ENCODE measurements at places on chromosomes 7 and 10.
A peak's percentile ranks its signal among the peaks of the same experiment; 100 is the strongest.

GRCh38 chr10:48306870-48307710 lies 613 bp downstream of the MAPK8 start:
- DNase-seq: no peak

DNA sequence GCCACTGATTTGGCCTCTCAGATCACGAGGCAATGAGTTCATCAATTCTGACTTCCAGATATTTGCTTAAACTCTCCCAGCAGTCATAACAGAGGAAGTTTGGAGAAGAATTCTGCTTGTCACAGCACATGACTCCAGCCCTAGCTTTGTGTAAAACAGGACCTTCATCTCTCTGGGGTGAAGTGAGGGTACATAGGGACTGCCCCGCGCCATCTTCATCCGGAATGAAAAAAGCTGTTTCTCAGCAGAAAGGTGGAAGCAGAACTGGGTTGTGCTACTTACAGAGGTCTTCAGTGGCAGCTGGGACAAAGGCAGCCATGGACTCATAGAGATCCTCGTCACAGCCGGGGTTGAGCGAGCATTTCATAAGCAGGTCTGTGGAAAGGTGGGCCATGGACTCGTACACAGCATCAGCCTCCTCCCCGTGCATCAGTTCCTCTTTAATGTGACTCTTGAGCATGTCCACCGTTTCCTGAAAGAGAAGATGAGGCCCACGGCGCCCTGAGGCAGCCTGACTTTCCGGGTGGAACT lies 58.4 kb upstream of the TM9SF3 start:
- DNase-seq: no peak

DNA sequence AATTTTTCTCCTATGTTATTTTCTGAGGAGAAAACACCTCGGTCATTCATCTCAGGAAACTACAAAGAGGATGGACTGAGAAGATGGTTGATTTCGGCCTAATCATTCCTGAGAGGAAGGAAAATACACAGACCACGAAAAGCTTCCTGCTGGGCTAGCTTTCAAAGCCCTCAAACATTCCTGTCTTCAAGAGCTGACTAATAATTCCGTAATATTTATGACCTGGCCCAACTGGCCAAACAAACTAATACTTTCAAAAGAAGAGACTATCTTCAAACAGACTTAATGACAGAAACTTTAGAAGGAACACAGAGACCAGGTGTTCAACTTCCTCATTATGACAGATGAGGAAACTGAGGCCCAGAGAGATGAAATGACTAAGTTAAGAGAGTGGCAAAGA lies 215.1 kb upstream of the FRMD4A start:
- no peak for DNase-seq

GRCh38 chr7:36192053-36192824 lies 39.2 kb downstream of the EEPD1 start:
- peak; percentile 72 for DNase-seq

GRCh38 chr10:49001402-49001801 lies 61.8 kb upstream of the LRRC18 start:
- no peak for DNase-seq

- DNase-seq: no peak
Observed at GRCh38 chr10:80171248-80171660, 34.1 kb downstream of the ANXA11 start.

GRCh38 chr7:33901847-33902246 lies 3.5 kb upstream of the BMPER start:
- DNase-seq: no peak

DNA sequence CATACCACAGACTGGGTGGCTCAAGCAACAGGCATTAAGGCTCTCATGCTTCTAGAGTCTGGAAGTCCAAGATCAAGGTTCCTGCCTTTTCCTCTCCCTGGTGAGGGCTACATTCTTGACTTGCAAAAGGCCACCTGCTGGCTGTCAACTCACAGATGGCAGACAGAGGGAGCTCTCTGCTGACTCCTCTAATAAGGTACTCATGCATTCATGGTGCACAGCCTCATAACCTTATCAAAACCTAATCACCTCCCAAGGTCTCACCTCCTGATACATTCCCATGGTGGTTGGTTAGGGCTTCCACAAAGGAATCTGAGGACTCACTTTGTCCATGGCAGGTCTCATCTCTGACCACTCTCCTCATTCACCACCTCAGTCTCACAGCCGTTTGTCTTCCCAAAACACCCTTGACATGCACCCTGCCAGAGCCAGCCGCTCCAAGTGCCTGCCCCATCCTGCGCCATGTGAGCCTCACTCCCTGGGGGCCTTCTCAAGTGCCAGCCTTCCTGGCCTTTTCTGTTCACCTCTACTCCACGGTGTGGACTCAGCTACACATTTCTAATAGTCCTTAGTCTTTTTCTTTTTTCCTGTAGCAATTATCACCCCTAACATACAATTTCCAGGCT lies 400.3 kb upstream of the ADARB2 start:
- no peak for DNase-seq

GRCh38 chr7:154853727-154854095 lies 149.2 kb downstream of the PAXIP1 start:
- no peak for DNase-seq

DNA sequence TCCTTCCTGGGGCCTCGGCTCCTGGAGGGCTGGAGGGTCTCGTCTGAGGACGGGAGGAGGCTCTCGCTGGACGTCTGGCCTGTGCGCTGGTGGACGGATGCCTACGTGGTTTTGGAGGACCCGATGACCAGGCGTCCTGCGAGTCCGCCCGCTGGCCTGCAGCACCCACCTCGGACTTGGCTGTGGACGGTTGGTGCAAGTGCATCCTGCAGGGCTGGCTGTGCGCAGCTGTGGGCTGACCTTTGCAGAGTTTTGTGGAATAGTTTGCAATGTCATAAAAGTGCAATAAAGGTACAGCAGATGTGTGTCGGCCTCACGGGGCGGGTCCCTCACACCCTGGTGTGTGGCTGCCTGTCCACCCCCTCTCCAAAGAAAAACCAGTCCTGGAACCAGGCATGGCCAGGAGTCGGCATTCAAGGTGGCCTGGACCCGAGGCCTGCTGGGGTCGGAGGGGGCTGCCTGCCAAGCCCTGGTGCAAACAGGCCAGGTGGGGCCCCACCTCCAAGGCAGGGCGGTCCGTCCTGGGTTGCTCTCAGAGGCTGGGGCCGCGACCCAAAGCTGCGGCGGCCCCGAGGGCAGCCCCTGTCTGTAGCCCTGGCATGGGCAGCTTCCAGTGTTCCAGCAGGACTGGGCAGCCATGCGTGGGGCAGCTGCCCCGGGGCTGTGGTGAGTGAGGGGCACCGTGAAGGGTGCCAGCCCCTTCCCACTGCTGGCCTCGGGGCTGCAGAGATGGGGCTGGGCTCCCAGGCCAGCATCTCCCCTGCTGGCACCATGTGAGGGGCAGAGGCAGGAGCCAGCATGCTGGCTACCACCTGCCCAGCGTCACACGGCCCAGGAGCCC lies 29.3 kb upstream of the FOXL3 start:
- DNase-seq: no peak

GRCh38 chr10:10777279-10777678 lies 240.4 kb upstream of the CELF2 start:
- DNase-seq: no peak

DNA sequence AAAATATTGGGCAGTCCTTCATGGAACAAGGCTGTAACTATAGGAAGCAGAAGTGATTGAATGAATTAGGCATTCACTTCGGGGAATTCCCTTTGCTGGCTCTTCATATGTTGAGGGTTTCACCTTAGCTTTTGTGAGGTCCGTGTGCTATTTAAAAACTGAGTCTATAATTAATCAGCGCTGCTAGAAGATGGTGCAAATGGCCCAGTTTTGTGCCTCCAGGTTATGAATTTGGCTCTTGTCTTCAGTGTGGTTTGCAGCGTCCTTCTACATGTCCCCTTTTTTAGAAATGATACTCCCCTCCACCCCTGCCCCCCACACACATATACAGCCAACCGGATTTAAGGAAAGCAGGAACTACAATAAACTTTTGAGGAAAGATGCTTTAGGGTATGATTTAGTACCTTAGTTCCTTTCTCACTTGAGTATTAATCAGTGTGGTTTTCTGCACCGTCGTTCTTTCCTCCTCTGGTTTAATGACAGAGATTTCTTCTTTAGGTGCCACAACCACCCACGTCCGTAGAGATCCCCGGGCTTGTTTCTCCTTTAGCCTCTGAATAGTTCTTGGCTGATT lies 110.6 kb upstream of the SAMD8 start:
- DNase-seq: no peak

GRCh38 chr10:13317474-13317873 lies 17.6 kb upstream of the PHYH start:
- DNase-seq: no peak

- no peak for DNase-seq
Observed at GRCh38 chr10:97861097-97861750, 11.6 kb downstream of the GOLGA7B start.

- no peak for DNase-seq
Observed at GRCh38 chr10:78395162-78395561, 361.5 kb downstream of the RPS24 start.

DNA sequence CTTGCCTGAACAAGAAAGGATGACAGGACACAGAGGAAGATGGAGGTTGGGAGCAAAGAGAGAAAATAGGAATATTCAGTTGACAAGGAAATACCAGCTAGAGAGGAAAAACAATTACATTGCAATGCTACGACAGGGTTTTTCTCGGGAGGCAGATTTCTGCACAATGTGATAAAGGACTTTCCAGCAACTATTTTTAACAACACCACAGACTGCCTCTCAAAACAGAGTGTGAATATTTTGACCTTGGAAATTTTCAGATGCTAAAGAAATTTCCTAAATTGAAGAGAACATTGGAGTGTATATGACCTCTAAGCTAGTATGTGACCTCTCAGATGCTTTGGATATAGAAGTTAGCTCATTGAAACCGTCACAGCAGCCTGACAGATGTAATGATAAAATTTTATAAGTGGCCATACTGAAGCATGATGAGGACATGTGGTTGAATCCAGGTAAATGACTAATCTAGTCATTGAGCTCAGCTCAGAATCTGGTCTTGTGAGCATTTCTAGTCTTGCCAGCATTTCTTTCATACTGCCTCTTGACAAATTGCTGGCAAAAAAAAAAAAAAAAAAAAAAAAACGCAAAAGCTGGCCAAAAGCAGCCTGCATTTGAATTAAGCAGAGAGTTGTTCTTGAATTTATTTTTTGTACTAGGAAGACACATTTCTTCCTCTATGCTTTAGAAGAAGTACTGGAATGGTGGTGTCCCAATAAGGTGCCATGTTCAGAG lies 24.4 kb downstream of the GPR141 start:
- DNase-seq: no peak

GRCh38 chr7:255038-255435 lies 34.9 kb upstream of the FOXL3 start:
- no peak for DNase-seq

GRCh38 chr7:87648316-87648715 lies 20.1 kb downstream of the RUNDC3B start:
- DNase-seq: no peak

- no peak for DNase-seq
Observed at GRCh38 chr7:40634118-40634517, 499.3 kb downstream of the SUGCT start.

DNA sequence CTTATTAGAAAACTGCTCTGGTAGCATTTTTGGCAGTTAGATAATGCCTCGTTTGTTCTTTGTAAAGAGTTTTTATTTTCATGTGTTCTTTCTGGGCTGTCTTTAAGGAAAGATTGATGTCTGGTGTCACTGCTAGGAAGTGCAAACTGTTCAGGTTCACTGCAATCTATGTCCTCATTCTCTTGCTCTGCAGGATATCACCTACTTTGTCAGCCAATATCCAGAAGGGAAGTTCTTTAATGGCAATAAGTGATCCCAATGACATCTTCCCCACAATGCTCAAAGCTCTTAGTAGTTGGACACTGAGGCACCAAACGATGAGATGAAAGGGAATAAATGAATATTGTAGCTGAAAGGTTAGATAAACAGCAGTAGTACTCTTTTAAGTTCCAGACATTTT lies 115.1 kb downstream of the AGMO start:
- DNase-seq: no peak

- no peak for DNase-seq
Observed at GRCh38 chr10:69655124-69655867, 25.2 kb downstream of the FAM241B start.

DNA sequence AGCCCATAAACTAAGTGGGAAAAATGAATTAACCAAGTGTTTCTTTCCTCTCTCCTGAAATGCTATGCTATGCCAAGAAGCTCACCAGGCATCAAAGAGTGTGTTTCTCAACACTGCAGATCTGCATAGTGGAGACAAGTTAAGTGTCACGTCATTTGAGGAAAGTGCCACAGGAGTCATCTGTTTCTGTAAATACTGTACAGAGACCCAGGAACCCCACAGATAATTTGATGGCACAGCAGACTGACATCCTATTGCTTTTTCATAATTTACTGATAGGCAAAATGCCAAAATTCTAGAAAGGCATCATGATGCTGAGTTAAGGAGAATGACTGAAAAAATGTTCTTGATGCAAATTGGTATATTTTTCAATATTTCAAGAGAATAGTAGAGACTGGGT lies 124.3 kb downstream of the NRCAM start:
- DNase-seq: no peak

DNA sequence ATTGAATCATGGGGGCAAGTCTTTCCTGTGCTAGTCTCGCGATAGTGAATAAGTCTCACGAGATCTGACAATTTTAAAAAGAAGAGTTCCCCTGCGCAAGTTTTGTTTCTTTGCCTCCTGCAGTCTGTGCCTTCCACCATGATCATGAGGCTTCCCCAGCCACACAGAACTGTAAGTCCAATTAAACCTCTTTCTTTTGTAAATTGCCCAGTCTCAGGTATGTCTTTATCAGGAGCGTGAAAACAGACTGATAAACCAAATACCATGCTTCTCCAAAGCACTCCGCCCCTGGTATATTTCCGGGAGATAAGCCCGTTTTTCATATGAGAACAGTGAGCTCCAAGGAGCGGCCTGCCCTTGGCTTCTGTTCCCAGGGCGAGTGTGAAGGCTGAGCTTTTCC lies 118.9 kb downstream of the EVX1 start:
- no peak for DNase-seq

DNA sequence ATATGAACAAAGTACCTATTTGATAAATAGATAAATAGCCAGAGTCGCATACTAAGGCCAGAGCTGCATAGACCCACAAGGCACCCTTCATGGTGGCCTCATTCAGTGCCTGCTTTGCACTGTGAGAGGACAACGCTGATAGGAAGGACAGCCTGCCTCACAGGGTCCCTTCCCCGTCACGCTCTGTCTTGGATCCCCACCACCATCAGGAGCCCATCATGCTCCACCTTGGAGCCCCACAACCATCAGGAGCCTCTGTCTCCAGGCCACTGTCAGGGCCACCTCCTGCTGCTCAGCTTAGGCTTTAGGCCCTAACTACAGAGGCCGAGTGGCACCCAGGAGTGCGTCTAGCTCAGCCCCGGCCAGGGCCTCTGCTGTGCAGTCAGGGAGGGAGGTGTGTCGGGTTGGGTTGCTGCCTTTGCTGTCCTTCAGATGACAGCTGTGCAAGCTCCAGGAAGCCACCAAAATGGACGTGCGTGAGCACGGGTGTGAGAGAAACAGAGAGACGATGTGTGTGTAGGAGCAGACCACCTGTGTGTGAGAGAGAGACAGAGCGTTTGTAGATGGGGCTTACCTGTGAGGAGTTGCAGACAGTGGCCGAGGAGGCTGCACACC lies 516.9 kb downstream of the GLRX3 start:
- DNase-seq: no peak

GRCh38 chr10:74929197-74929596 lies 102.8 kb downstream of the KAT6B start:
- DNase-seq: no peak
